ENCODE measurements at places on chromosomes 4 and X.

DNA sequence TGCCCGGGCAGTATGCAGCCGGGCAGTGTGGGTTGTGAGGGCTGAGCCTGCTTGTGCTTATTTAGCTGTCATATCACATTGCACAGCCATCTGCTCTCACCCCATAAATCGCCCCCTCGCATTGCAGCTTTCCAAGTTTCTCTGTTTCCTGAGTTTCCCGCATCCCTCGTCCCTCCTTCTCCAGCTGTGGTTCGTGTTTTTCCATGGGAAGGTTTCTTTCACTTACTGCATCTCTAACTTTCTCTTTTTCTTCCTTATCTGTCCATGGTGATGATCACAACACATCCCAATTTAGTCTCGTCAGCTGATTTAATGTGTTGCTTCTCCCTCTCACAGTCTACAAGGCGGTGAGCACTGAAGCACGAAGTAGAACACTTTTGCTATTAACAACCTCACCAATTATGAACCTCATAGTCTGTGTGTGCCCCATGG lies 118.1 kb downstream of the ENPP6 start:
- no peak for DNase-seq

GRCh38 chrX:113996781-113997180 lies 587.1 kb upstream of the HTR2C start:
- DNase-seq = no peak

DNA sequence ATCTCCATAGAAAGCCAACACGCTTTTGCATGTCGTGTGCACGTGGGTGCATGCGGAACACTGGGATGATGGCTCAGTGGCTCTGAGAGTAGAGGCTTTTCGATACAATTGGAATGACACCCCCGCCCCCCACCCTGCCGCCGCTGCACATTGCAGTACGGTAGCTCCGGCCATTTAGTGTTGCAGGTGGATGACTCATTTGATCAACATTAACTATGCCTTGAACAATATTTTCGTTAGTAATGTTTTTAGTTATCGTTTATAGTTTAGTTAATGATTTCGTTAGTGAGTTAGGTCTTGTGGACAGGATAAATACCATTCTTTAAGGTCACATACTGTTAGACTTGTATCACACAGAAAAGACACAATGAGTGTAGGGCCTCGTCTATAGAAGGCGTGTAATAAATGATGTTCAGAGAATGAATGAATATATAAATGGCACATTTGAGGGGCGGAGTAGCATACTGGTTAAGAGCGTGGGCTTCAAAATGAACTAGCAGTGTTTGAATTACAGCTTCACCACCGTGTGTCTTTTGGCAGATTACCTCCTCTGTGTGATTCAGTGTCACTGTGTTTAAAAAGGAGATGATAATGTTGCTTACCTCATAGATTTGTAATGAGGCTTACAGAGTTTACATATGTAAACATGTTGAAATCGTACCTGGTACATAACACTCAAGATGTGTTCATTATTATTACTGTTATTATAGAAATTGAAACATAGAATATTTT lies 67.2 kb upstream of the TENM3 start:
- DNase-seq = no peak

GRCh38 chr4:147461161-147461560 lies 19.7 kb upstream of the EDNRA start:
- DNase-seq = no peak

DNA sequence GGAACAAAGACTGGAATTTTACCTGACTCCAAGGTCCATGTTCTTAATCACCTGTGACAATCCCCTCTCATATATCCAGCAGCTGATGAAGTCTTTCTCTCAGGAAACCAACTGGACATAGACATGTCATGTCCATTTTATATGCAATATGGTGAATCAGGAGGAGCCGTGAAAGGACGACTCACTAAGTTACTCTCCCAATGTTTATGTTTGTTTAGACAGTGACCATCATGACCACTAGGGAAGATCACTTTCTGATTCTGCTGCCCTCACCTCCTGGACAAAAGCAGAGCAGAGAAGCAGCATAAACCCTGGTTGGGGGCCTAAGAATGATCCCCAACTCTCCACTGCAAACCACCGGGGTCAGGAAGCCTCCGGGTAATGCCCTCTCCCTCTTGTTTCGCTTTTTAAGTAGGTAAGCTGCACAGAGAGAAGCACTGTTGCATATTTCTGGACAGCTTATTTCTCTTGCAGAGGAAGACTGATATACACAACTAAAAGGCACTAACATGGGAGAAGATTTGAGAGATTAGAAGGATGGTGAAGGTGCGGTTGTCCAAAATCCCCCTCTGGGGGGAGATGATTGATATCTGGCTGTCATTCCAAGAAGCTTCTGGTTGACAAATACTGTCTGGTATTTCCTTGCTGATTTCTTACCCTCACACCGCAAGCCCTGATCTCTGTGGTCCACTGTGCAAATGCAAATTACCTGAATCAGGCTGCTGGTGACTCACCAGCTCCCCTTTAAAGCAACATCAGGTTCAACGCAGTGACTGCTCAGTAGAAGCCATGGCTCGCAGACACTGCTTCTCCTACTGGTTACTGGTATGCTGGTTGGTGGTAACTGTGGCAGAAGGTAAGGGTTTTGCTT lies at the start of gene ODAPH:
Gene ODAPH (plus strand): TSS at position 773 of the 871 bp plus-strand sequence. CDS start 17 bp downstream, at position 790.
- peak; percentile 3 for DNase-seq

DNA sequence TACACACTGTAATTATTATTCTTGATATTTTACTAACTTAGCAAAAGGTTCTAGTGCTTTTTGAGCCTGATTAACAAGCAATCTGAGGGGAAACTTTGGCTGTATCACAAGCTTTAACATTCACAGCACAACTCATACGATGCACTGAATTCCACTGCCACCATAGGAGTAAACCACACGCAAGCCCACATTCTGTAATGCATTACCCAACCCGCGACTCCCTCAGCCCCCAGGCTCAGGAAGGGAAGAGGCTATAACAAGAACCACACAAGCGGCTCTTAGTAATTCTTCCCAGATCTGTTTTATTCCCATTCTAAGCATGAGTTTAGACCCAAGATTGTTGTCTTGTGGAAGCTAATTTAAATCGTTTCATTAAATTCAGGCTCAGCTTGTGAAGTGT lies 138.5 kb upstream of the TBL1X start:
- DNase-seq = no peak

- DNase-seq = no peak
Measured at GRCh38 chr4:28443801-28444412, 1583.3 kb downstream of the STIM2 start.

- DNase-seq = no peak
Measured at GRCh38 chr4:89497517-89498308, 190.1 kb upstream of the GPRIN3 start.

DNA sequence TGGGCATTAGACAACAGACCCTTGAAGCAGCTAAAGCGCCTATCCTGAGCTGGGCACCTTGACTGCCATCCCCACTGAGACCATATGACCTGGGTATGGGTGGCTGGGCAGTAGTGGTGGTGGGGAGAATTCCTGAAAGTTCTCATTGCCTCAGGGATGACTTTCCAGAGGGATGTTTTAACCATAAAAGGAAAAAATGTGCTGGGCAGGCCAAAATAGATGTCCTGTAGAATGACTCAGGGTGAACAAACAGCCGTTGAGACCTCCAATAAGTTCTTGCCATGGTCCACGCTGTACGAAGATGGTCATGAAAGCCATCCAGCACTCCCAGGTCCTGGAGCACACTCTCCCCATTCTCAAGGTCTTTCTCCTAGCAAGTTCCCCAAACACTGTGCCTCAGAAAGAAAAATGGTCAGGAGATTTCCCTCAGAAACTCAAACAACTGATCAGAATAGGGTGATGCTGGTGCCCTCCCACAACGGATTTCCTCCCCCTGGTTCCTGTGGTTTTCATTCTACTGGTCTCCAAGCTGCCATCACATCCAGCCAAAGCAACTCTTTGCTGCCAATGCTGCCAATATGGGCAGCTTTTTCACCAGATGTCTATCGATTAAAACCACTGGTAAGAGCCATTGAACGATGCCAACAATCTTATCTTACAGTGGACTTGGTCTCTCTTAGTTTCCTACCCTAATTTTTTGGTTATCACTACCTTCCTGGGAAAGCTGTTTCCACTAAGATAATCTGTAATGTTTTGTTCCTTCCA lies 11.2 kb downstream of the CDKN2AIP start:
- DNase-seq = no peak

DNA sequence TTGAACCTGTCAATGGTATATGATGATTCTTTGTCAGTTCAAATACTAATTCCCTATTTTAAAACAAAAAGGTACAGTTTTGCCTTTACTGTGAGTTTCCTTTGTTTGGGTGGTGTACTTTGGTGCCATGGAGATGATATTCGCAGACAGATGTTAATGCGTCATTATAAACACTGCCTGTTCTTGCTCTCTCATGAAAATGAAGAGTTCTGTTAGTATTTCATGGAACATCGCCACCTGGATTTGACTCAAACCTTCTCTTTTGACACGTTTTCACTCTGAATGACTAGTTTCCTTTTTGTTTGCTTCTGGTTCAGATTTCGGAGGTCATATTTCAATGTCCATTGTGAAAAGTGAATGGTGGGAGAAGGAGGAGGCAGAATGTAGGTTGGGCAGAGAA lies 6.9 kb upstream of the CTSO start:
- no peak for DNase-seq

DNA sequence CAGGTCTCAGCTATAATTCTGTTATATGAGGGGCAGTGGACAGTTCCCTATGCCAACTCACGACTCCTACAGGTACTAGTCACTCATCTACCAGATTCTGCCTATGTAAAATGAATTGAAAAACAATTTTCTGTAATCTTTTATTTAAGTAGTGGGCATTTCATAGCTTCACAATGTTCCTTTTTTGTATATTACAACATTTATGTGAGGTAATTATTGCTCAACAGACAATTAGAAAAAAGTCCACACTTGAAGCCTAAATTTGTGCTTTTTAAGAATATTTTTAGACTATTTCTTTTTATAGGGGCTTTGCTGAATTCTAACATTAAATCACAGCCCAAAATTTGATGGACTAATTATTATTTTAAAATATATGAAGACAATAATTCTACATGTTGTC lies 20.4 kb downstream of the EREG start:
- no peak for DNase-seq

DNA sequence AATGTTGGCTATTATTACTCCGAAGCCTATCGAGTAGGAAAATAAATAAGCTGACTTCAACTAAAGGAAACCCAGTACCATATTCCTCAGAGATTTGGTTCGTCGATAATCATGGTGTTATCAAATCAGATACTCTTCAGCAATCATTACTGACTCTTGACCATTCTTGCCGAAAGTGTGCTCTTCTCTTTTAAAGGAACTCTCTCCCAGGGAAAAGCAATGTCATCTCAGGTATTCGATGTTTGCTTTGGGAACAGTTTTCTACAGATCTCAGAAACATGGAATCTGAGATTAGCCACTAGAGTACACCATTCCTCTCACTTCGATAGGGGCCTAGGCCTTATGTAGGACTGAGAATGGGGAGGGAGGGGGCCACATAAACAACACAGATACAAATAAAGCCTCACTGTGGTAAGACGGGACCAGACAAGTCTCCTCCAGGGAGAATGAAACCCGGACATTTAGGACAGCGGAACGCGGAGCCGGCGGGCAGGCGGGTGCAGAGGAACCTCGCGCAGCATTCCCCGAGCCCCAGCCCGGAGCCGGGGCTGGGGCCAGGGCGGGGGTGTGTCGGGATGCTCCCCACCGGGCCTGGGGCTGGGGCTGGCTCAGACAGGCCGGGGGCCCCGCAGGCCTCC lies 581 bp downstream of the DNAJB14 start:
- DNase-seq = no peak

- no peak for DNase-seq
Measured at GRCh38 chrX:134634691-134635090, 23.6 kb downstream of the PLAC1 start.

DNA sequence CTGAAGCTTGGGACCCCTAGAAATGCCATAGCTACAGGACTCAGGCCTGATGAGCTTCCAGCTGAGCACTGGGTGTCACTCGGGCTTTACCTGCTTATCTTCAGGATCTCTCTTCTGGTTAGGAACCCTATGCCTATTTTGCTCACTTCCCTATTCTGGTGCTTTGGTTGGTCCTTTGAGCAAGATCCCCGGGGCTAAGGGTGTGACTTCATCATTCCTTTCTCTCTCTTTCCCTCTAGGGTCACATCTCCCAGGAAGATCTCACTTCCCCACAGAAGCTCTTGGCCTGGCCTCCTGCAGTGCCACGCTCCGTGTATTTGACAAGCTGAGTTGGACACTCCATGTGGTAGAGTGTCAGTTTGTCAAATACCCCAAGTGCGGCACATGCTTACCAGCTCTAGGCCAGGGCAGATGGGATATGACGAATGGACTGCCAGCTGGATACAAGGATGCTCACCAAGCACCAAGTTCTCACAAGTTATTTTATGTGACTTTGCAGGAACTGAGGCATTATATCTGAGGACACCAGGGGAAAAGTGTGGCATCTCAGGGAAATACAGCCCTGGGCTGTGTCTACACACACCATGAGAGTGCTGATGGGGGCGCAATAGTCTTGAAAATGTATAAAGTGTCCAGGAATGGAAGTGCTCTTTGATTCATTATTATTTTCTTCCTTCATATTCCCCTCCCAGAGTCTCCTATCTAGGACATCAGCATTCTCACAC lies 21.1 kb downstream of the VSIG4 start:
- DNase-seq = no peak

GRCh38 chrX:109842611-109843010 lies 109.6 kb upstream of the ACSL4 start:
- no peak for DNase-seq

- no peak for DNase-seq
Measured at GRCh38 chr4:16663732-16664131, 234.7 kb downstream of the LDB2 start.

GRCh38 chr4:121526509-121526908 lies 145.7 kb upstream of the QRFPR start:
- DNase-seq = no peak

DNA sequence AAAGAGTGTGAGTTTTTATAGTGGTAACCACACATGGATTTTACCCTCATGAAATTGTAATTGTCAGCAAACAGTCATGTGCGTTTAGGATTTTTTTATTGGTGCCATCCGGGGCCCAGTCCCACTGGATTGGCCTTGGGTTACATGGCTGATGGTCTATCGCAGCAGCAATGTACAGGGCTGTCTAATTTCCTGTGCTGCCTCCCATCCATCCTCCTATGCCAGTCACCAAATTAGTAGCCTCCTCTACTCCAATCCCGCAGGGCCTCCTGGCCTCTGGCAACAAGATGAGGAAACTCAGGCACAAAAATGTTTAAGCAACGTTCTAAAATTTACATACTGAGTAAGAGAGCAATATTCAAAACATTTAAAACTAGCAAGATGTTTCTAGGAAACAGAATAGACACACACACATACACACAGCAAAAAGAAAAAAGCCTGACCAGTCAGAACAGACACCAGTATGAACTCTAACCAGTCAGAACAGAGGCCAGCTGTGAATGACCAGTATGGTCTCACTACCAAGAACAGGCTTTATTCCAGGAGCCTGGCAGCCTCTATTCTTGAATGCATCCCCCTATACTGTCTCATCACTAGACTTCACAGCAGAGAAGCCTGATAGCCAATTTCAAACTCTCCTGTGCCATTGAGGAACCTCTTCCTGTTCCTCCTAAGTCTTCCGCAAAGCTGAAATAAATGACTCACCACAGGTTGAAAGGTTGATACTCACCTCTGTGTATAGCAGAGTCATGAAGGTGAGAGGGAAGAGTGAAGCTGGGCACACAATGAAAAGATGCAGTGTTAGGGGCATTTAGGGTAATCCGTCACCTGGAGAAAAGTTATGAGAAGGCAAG lies 42.6 kb downstream of the CHRNA9 start:
- no peak for DNase-seq
